ENCODE measurements at places on chromosomes 2 and 18.

DNA sequence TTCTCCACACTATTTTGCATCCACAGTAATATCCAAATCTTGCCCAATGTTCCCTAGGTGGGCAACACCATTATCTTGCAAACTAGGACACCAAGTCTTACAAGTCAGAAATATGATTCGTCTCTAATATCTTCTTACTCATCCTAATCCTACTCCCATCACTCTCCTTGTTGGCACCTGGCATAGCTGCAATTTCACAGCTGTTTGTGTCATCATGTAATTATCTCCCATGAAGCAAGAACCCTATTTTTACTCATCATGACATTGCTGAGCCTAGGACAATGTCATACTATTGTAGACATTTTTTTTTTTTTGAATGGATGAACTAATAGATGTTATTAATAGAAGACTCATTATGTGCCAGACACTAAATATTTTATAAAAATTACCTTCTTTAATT is 91.3 kb upstream of the CCDC141 start:
- DNase-seq, result peak; percentile 45

DNA sequence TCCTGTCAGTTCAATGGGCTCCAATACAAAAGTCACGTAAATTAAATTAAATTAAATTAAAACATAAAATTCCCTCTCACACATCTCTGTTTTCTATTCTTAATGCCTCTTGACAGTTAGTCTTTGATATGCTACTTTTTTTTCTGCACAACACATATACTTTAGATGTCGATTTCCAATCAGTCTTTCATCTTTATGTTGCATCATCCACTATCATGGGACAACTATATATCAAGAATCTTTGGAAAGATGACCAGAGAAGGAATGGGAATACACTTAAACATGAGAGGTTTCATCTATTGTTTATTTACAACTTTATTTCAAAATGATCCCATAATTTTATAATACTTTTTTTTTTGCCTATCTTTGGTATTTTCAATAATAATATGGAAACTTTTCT is 733.3 kb upstream of the FANCL start:
- no peak for DNase-seq

DNA sequence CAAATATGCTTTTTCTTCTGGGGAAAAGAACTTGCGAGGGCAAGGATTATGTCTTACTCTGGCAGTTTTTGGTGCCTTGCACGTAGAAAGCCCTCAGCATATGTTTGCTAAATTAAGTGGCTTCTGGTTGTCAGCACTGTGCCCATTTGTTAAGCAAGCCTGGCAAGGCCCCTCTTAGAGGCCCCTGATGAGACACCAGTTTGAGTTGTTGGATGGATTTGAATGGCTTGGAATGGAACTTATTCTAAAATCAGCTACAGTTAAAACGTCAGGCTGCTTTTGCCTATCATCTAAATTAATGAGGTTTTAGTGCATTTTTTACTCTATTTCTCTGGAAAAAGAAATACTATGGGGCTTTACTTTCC is 28.2 kb downstream of the TMEM182 start:
- DNase-seq, result no peak

- no peak for DNase-seq
Observed at GRCh38 chr2:7977981-7978380, 703.9 kb upstream of the ID2 start.

DNA sequence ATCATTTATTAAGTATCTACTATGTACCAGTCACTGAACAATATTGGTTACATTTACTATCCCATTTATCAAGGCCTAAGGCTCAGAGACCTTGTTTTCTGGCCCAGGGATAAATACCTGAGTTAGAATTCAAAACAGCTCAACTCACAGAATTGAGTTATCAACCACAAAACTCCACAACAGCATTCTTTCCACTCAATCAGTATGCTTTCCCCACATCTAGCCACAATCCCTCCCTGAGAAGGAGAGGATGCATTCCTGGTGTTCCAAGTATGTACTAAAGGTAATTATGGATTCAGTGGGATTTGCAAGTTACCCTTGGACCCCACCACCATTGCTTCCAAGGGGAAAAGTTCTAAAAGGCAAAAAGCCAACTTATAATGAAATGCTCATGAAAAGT is 104.2 kb upstream of the PID1 start:
- DNase-seq, result no peak

DNA sequence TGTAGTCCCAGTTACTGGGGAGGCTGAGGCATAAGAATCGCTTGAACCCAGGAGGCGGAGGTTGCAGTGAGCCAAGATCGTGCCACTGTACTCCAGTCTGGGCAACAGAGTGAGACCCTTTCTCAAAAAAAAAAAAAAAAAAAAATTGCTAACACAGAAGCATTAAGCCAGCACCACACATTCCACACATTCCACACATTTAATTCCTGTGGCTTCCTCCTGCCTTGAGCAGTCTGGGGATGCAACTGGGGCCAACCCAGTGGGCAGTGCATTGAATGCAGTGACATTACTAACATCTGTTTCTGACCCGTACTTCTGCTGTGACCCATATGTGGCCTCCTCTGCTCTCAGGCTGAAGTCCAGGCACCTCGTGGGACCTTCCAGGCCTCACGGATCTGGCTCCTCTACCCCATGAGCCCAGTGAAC is 107.0 kb downstream of the BCL2L11 start:
- peak; percentile 45 for DNase-seq

GRCh38 chr2:228974169-228974568 is 296.9 kb downstream of the PID1 start:
- no peak for DNase-seq

DNA sequence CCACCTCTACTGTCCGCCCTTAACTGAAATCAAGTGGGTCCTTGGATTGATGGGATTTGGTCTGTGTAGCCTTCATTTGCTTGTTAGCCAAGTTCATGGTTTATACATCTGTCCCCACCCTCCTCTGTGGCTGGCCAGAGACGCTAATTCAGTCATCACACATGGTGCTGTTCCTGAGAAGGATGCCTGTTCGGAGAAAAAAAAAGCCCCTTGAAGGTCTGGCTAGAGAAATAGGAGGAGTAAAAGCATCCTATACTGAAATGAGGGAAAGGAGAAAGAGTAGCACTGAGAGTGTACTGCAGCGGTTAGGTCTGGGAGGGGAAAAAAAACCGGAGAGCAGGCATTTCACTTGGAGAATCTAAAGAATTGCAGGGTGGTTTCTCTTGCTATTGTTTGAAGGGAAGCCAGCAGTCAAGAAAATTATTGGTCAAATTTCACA is 180.6 kb upstream of the EPAS1 start:
- DNase-seq, result peak; percentile 19

- no peak for DNase-seq
Observed at GRCh38 chr2:72678024-72678423, 147.8 kb downstream of the EXOC6B start.

- peak; percentile 2 for DNase-seq
Observed at GRCh38 chr18:34031810-34032209, 192.9 kb downstream of the NOL4 start.

DNA sequence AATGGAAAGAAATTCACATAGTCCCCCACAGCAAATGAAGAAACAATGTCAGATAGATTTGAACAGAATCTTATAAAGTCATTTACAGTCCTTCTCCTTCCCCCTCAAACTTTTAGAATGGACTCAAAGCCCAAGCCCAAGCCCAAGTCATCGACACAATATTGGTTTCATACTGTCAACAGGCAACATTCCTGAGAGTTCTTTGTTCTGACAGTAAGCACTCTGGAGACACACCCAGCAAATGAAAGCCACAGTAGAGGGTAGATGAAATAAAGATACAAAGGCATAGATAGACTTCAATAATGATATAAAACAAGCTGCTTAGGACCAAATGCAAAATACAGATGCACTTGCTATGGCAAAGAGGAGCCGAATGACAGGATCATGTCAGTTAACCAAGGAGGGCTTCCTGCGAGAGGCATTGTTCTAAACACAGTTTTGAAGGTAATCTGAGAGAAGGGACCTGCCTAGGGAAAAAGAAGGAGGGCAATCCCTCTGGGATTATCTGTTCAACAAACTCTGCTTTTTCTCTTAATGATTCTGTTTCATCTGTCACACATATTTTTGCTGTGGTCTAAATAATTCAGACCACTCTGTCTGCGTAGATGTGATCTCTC is 97.1 kb upstream of the MAP4K3 start:
- no peak for DNase-seq

DNA sequence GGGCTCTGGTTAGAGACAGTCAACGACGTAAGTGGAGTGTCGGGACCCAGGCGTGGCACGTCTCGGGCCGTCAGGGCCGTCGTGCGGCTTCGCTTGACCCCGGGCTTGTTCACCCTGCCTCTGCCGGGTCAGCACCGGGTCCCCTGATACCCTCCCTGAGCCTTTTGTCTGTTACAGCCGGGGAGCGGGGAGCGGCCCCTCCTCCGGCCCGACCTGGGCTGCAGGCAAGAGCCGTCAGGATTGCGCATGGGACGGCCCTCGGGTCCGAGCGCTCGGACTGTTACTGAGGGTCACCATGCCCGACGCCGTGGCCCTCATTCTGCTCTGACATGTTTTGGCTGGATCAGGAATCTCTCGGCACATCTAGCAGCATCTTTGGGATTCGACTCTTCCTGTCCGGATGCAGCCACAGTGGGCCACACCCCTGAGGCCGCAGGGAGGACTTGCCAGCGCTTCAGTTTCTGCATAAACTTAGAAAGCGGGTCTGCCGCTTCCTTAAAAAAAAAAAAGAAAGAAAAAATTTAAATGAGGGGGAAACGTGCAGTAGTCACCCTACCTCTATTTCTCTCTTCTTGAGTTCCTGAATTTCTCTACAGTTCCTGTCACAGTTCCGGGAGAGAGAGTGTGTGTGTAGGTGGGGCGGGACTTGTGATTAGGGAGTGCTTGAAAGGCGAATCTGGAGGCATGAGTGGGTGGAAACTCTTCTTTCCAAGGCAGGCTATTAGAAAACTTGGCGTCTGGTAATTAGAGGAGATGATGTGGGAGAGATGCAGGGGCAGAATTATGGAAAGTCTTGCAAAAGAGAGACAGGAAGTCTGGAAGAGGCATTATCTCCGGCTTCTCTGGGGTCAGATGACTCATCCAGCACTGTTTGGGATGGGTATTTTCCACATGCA is 909 bp downstream of the TMEM87B start:
- DNase-seq, result peak; percentile 97

GRCh38 chr2:197997083-197997541 is 192.7 kb downstream of the PLCL1 start:
- DNase-seq, result no peak

GRCh38 chr2:100632037-100632436 is 69.2 kb downstream of the PDCL3 start:
- no peak for DNase-seq

DNA sequence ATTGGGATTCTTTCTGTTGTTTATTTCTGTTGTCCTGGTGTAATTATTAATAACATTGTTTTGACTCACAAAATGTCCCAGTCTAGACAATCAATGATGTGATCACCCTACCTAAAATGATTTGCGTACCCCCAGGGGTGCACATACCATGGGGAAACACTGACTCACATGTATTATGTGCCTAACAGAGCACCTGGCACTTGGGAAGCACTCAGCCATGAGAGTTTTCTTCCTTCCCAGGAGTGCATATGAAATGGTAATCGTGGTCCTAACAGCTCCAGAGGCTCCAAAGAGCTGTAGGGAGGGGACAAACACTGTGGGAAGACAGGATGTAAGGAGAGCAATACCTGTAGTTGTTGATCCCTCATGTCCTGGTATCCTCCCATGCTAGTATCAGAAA is 187.8 kb upstream of the ERBB4 start:
- no peak for DNase-seq

GRCh38 chr2:28678944-28679343 is 72.7 kb upstream of the PPP1CB start:
- DNase-seq, result no peak

All from fibroblast of mammary gland (primary cell).